CD8-positive, alpha-beta T cell (primary cell): ENCODE measurements at places on chromosomes 2 and 18. TPM values are rescaled to one million over a fixed set of nuclear protein-coding genes. Genes with fewer than 3 reads are reported as not detected.

DNA sequence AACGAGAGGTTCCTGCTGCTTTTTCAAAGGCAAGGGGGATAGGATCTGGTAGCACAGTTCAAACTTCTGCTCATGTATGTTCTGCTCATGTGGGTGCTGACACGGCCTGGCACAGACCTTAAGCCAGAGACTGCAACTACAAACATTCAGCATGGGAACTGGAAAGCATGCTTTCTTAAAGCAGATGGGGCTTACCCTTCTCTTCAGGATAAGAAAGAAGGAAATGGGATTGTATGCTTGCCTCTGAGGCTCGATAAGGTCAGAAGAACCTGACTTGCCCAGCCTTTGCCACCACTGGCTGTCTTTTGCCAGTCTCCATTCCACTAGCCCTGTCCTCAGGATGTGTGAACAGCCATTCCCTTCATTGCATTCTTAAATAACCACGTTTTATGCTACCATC is 10.7 kb downstream of the DOCK10 start:
- no peak for DNase-seq

DNA sequence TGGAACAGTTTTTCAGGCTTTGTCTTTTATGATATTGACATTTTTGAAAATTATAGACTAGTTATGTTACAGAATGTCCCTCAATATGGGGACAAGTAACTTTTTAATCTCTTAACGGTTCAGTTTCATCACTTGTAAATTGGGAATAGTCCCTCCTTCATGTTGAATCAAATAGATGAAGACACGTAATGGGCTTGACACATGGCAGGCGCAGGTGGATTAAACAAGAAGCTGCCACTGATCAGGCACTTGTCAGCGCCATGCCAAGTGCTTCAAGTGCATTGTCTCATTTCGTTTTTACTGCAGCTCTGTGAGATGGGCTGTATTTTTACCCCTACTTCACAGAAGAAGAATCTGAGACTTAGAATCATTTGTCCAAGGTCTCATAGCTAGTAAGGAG is 9.5 kb upstream of the SMAD4 start:
- no peak for DNase-seq

DNA sequence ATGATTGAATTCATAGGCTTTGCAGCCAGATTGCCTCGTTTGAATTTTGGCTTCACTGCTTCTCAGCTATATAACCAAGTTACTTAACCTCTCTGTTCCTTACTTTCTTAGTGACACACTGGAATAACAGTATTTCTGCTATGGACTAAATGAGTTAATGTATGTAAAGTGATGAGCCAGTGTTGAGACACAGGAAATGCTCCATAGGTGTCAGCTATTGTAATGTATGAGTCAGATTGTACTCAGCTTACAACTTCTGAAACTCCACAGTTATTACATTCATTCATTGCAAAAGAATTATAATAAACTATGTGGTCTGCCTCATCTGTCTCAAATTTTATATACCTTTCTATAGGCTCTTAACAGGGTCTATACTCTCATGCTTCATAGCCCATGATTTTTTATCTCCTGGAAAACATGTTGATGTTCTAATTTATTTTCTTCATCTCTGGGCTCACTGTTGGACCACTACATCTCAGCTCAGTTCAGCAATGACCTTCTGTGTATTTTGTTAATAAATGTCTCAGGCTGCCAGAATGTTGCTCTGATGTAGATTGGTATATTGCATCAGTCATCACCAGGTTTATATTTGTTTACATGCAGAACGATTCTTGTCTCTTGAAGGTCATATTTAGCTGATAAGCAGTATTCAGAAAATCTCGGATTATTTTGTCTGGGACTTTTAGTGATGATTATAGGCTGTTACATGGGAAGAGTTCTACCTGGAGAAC is 76.2 kb downstream of the MAP3K20 start:
- DNase-seq: no peak

DNA sequence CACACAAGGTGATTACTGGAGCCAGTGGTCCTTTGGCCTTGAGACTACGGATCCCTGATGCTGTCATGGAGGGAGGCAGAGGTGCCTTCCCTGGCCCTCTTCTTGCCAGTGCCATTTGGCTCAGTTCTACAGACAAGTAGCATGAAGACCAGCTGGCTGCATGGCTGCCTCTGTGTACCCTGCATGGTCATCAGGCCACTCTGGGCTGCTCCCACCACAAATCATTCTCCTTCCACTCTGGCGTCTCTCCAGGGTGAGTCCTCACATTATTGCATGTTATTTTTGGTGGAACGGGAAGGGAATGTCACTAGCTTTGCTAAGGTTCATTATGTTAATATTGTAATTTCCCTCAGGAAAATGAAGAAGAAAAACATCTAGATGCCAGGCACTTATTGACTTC is 229.8 kb downstream of the VAPA start:
- DNase-seq: no peak

DNA sequence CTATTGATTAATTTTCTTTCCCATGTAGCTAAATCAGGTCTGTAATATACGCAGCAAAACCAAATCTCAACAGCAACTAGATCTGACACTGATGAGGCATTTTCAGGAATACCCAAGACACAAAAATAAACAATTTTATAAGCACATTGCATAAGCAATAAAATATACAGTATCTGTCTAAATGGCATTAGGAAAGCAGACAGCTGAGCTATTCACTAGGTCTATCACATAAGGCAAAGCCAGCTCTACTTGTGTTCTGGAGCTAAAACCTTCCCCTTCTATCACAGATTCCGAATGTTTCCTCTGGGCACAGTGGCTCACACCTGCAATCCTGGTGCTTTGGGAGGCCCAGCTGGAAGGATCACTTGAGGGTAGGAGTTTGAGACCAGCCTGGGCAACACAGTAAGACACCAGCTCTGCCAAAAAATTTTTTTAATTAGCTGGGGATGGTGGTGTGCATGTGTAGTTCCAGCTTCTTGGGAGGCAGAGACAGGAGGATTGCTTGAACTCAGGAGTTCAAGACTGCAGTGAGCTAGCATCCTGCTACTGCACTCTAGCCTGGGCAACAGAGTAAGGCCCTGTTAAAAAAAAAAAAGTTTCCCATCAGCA is 21.1 kb downstream of the PTPN2 start:
- DNase-seq: no peak

Gene NOSTRIN
- total RNA-seq: 0.19 TPM
